H9 (cell line): ENCODE measurements at places on chromosomes 7 and 10. TPM values are rescaled to one million over a fixed set of nuclear protein-coding genes. Genes with fewer than 3 reads are reported as not detected.
A peak's percentile ranks its signal among the peaks of the same experiment; 100 is the strongest.

DNA sequence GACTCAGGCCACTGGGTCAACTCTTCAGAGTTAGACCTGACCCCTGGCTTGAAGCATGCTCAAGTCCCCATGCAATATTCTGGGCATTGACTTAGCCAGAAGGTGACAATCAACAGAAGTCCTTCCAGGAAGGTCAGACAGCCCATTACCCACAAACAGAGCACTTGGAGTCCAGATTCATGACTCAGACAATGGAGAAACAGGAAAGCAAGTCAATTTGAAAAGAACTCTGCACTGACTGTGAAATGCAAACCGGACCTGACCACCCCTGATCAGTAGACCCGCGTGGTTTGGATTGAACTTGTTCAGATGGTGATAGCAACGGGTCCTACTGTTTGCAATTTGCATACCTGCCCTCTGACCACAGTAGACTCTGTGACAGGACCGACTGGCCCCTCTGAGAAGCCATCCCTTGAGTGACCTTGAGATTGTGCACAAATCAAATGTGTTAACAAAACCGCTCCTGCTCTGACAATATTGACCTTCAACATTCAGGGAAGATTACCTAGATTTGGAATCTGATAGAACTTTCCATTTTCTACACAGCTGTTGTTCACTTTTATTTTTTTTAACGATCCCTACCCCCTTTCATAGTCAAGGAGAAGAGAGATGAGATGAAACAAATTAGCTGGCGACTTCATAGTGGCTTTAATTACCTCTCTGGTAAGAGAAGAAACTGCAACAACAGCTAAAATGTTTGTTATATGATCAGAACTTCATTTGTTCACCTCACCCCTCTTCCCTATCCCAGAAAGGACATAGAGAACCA lies 138.7 kb downstream of the NRP1 start:
- no peak for DNase-seq

CCT6A gene
- 303 and 310 TPM in 2 replicates for total RNA-seq

GRCh38 chr10:71878327-71879034 lies 27.4 kb upstream of the PSAP start:
- peak; percentile 44 for DNase-seq

GRCh38 chr7:106608661-106609060 lies 52.3 kb downstream of the CCDC71L start:
- no peak for DNase-seq

- no peak for DNase-seq
Observed at GRCh38 chr10:114289096-114289436, 50.0 kb downstream of the VWA2 start.

DNA sequence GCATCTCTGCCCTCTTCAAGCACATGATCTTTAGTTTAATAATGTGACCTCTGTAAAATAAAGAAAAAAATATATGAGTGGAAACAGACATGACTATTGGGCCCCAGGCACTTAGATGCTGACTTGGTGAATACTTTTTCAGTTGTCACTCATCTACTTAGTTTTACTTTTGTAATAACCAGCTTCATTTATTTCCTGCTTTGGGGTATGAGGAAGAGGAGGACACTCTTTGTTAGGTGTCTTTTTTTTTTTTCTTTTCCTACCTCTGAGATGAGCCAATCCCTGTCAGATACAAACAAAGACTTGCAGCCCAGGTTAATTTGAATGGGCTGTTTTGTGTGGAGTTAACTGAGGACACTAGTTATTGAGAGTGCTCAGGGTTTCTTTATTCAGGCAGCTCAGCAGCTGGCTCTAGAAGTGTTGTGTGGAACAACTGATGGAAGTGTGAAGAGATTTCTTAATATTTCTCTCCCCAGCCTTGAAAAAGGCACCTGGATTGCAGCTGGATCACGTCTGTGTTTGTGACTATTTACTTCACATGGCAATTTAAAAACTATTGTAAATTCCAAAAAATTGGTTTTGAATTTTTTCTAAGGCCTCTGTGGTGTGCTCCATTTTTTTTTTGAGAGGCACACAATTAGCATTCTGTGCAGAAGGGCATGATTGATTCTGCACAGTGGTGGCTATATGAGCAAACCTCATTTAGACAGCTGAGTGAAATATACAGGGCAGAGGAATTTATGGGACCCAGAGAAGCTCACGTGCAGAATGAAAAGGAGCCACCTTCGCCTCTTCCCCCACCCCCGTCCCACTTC lies 333.8 kb downstream of the LRMDA start:
- no peak for DNase-seq

- no peak for DNase-seq
Observed at GRCh38 chr10:116185199-116185867, 87.7 kb downstream of the GFRA1 start.

DNA sequence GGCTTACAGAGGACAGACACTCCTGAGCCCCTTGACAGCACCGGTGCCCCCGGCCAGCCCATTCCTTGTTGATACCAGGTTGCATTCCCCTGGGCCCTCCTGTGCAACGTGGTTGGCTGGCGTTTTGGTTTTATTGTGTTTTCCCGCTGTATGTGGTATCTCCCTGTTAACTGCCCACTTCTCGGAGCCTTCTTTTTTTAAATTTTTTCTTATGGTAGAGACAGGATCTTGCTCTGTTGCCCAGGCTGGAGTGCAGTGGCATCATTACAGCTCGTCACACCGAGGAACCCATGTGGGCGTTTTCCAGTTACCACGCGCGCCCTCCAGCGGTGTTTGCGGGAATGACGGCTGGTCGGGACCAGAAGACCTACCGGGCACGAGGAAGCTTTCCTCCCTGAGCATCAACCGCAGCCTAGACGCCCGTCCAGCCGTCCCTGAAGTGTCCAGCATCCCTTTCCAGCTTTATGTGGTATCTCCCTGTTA lies 16.9 kb upstream of the ZFAND2A start:
- DNase-seq: peak; percentile 76

- peak; percentile 55 for DNase-seq
Observed at GRCh38 chr10:119608316-119609155, 11.8 kb upstream of the TIAL1 start.

- DNase-seq: peak; percentile 45
Observed at GRCh38 chr10:110600487-110601101, 33.1 kb downstream of the SMC3 start.

- no peak for DNase-seq
Observed at GRCh38 chr10:17088118-17088806, 41.3 kb downstream of the CUBN start.
